Stimulated activated memory B cell treated with anti-CD40 and anti-IgM and Interleukin-4, amounts not matched to agents 10 μg/mL and 1 μg/mL and 100 μg/mL, for 72 hours (primary cell): ENCODE measurements at places on chromosomes 16 and 17.
A peak's percentile ranks its signal among the peaks of the same experiment; 100 is the strongest.

GRCh38 chr17:71383091-71383490 lies 737.7 kb upstream of the SOX9 start:
- ATAC-seq = no peak

- ATAC-seq = no peak
Measured at GRCh38 chr16:72649254-72649944, 398.5 kb downstream of the ZFHX3 start.

DNA sequence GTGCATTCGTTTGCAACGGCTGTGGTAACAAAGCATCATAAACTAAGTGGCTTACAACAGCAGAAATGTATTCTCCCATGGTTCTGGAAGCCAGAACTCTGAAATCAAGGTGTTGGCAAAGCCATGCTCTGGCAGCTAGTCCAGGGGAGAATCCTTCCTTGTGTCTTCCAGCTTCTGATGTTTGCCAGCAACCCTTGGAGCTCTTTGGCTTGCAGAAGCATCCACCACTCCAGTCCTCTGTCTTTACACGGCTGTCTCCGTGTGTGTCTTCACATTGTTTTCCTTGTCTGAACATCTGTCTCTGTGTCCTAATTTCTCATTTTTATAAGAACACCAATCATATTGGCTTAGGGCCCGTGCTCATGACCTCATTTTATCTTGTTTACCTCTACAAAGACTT lies 265.3 kb upstream of the HSBP1 start:
- ATAC-seq = no peak

- ATAC-seq = no peak
Measured at GRCh38 chr16:70725912-70726828, 40.3 kb upstream of the MTSS2 start.

DNA sequence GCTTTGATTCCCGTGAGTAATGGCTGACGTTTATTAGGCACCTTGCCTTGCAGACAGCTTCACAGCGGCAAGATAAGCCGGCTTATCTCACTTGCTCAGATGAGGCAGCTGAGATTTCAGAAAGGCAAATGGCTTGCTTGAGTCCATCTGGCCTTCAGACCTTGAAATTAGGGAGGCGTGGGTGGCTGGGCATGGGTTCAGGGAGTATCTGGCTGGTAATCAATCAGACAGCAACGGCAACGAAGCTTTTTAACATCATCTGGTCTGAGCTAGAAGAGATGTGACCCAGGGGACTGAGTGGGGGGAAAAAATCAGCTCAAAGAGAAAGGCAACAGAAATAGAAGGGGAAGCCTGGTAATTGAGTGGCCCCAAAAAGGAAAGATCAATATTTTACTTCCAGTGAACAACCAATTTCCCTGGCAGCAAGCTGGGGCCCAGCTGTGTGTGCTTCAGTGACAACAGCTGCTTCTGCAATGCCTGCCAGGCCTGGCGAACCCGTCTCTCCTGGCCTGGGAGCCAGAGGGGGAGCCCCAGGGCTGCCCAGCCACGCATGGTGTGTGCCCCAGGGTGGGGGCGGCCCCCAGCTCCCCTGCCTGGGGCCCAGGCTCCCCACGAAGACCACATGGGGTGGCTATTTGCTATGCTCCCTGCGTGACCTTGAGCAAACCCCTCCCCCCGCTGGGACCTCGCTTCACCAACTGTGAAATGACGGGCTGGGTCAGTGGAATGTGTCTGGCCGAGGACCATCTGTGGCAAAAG lies 34.0 kb downstream of the RAB11FIP4 start:
- peak; percentile 39 for ATAC-seq

DNA sequence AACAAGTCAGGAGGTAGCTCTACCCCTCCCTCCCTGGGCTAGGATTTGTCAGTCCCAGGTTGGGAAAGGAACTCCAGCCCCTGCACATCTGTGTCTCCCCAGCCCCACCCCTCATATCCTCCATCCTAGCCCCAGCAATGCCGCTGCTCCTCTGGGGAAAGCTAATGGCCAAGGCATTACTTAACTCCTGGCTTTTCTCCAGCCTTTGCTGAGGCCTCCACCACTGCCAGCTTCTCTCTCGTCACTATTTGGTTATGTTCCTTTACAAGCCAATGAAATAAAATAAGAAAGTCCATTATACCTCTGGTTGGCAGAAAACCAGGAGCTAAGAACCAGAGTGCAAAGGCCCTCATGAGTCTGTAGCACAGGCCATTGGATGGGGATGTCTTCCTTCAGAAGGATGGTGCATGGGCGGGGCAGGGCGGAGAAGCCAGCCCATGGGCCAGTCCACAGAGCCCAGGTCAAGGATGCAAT lies 171.0 kb downstream of the CCDC182 start:
- no peak for ATAC-seq

DNA sequence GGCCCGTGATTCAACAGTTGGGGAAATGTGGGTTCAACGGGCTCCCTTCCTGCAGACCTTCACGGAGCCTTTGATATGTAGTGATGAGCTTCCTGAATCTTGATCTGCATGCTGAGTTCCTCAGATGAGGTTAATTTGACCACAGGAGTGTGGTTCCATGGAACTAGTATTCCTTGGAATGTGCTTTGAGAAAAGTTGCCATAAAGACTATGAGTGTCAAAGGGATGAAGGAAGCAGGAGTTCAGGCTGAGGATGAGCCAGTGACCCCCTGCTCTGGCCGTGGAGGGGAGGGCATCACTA lies 229.2 kb downstream of the MSI2 start:
- ATAC-seq = no peak

DNA sequence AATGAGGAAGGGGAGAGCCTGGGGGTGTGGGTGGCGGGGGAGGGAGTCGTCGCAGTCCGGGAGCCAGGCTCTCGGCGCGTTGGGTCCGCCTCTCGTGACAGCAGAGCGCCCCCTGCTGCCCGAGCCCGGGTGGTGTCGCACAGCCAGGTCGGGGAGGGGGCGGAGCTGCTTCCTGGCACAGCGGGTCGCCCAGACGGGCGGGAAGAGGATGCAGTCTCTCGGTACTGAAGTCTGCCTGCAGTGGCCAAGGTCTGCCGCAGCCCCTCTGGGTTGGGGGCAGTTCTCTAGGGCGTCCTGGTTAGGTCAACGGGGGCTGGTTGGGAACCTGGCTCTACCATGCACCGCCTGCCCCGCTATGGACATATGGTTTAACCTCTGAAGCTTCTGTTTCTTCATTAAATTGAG lies 38.2 kb upstream of the CCDC182 start:
- no peak for ATAC-seq
